ENCODE measurements at places on chromosomes 2 and 18.

DNA sequence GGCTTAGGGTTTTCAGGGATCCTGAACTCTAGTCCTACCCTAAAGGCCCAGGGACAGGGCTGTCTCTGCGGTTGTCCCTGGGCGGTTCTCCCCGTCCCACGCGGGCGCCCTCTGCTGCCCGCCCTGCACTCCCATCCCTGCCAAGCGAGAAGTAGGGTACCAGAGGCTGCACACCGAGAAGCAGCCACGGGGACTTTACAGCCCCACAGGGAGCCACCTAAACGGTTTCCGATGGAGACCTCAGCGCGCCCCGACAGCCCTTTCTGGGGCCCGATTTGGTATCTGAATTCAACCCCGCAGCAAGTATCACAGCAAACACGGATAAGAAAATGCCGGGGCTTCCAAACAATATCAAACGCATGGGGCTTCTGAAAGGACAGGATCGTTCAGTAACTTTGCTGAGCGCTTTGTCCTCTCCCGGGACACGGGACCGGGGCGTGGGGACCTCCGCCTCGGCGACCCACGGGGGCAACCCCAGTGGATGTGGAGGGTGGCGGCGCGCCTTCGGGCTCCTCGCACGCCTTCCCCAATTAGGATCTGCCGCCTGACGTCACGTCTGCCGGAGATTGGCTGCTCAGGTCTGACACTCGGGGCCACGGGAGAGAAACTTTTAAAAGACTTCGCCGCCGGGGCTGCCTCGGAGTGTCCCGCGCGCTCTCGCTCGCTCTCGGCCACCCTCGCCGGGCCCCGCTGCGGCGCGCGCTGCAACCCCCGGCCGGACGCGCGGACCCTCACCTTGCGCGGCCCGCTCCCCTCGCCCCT lies at the start of gene LTBP1:
LTBP1 (plus strand) TSS at position 640 of the 762 bp plus-strand sequence. CDS start 372 bp downstream, outside the sequence.
- peak; percentile 58 for DNase-seq

- no peak for DNase-seq
Observed at GRCh38 chr18:40179729-40180461, 1775.1 kb upstream of the PIK3C3 start.

GRCh38 chr18:52288403-52289004 lies 51.5 kb upstream of the DCC start:
- peak; percentile 20 for DNase-seq

- no peak for DNase-seq
Observed at GRCh38 chr2:237179161-237179560, 93.5 kb downstream of the COPS8 start.

DNA sequence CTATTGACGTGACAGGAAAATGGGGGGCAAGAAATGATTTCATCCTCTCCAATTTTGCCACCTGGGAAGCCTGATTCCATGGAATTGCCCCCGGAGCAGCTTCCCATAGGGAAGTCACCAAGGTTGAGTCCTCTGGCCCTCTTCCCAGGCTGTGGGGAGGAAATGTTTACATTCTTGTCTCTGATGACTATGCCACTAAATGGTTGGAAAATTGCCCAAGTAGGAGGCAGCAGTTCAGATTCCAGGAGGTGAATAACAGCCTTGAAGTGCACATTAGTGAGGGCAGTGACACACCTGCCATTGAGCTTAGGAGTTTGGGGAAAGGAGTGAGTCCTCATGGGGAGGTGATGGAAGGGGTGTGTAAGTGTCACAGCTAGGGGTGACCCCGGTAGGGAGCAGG lies 449.2 kb upstream of the DCC start:
- DNase-seq = no peak

DNA sequence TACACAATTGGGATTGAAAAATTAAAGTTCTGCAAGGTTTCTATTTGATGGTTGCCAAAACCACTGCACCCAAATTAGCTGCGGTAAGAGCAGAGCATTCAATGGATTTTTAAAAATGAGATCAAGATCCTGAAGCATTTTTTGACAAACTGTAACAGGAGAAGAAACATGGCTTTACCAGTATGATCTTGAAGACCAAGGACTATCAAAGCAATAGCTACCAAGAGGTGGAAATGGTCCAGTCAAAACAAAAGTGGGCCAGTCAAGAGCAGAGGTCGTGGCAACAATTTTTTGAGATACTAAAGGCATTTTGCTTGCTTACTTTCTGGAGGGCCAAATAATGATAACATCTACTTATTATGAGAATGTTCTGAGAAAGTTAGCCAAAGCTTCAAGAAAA lies 186.8 kb downstream of the RDH14 start:
- DNase-seq = no peak

- peak; percentile 41 for DNase-seq
Observed at GRCh38 chr2:119659601-119660342, 19.2 kb upstream of the TMEM177 start.

- no peak for DNase-seq
Observed at GRCh38 chr18:31429623-31430022, 17.9 kb upstream of the DSG3 start.

- no peak for DNase-seq
Observed at GRCh38 chr2:138948070-138948539, 167.9 kb upstream of the NXPH2 start.

DNA sequence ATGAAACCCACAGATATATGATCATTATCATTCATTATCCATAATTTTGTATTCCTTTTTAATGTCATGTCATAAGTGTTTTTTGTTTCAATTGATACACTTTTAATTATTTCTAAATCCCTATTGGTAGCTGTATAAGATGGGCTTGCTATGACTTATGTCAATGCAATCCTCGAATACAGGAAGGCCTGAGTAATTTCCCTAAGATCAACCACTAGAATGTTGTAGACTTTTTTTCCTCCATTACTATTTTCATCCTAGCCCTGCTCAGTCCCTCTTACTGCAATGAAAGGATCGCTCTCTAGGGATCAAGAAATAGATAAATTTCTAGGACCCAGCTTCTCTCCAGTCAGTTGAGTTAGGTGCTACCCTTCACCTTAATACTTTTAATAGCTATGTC lies 186.3 kb downstream of the KCNE4 start:
- no peak for DNase-seq

DNA sequence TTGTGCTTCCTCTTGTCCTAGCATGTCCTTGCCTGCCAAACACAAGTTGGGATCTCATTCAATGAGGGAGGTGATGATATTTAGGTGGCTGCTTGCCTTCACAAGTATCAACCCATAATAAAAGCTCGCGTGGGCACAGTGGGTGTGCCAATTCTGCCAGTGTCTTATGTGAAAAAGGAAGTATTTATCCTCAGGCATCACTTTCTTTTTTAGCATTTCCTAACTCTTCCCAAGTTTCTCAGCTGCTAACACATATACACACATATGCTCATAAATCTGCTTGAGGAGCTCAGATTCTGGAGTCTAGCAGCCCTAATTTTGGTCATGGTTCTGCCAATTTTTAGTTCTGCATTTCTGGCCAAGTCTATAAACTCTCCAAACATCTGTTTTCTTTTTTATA lies 319.5 kb upstream of the HNMT start:
- DNase-seq = no peak

GRCh38 chr2:60484133-60484645 lies 69.3 kb downstream of the BCL11A start:
- no peak for DNase-seq

- DNase-seq = peak; percentile 85
Observed at GRCh38 chr2:203706403-203706802, at the start of gene CD28. TSS of gene CD28 (plus strand) at chr2:203706639. CDS start at chr2:203706697, 58 bp downstream.
